CD4-positive, alpha-beta T cell (primary cell): ENCODE measurements at places on chromosomes 6 and 20.

DNA sequence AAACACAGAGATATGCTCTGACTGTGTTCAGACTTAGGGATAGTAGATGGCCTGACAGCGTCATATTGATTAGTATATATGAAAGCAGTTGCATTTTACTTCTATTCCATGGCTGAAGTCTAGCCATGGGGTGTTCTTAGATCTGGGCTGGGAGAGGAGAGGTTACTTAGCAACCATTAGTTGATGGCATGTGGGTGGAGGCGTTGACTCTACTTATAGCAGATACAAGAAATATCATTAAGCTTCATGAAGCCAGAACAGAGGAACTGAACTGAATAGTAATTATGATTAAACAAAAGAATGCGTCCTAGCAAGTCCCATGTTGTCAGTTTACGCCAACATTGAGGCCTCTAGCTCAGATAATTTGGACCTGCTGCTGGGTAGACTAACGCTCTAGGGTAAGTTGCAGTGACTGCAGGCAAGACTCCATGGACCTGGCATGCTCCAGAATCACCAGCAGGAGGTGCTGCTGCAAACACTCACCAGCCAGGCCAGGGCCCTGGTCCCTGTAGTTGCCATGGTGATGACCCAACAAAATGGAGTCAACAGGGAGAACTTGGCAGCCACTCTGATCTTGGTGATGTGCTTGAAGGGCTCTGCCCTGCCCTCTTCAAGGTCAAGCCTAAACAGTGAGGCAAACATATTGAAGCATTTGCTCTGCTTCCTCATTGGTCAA lies 477.3 kb downstream of the PREX1 start:
- no peak for DNase-seq

DNA sequence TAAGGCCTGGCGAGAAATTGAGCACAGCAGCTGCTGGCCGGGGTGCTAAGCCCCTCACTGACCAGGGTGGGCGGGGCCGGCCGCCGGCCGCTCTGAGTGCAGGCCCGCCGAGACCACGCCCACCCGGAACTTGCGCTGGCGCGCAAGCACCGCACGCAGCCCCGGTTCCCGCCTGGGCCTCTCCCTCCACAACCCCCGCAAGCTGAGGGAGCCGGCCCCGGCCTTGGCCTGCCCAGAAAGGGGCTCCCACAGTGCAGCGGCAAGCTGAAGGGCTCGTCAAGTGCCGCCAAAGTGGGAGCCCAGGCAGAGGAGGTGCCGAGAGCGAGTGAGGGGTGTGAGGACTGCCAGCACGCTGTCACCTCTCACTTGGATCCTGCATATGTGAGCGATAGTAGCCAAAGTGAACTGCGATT lies 251.2 kb downstream of the GJA1 start:
- DNase-seq: no peak

DNA sequence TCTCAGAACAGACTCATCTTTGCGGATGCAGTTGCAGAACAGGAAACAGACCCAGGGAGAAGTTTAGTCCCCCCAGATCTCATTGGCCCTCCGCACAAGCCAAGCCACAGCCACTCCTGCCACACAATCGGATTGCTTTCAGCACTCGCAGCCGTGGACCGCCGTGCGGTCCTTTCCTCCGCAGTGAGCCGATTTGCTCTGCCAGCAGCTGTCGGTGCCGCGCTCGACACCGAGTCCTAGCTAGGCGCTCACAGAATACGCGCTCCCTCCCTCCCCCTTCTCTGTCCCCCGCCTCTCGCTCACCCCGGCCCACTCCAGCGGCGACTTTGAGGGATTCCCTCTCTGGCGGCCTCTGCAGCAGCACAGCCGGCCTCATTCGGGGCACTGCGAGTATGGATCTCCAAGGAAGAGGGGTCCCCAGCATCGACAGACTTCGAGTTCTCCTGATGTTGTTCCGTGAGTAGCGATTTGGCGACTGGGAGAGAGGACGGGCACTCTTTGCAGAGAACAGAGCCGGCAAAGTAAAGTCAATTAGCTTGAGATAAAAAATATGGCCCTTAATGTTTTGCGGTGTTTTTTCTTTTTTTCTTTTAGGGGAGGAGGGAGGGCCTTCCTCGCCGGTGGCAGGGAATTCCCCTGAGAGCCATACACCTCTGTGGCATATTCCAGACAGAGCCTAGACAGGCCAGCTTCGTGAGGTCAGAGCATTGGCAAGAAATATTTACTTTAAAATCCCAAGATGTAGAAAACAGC lies at the start of gene LAMP5:
Gene LAMP5 (plus strand): TSS at position 130 of the 753 bp plus-strand sequence. CDS start 263 bp downstream, at position 393.
- no peak for DNase-seq

- DNase-seq: no peak
These were observed 283.4 kb upstream of the PRDM1 start for GRCh38 chr6:105802703-105803102.

GRCh38 chr20:21202259-21202658 lies 76.4 kb downstream of the KIZ start:
- no peak for DNase-seq

- DNase-seq: no peak
These were observed 109.3 kb upstream of the AFDN start for GRCh38 chr6:167717455-167717854.
